RPMI7951 (cell line): ENCODE measurements at places on chromosomes 5 and 9.
A peak's percentile ranks its signal among the peaks of the same experiment; 100 is the strongest.

- DNase-seq, result peak; percentile 76
Measured at GRCh38 chr9:114621975-114622609, 11.0 kb downstream of the TMEM268 start.

- DNase-seq, result peak; percentile 71
Measured at GRCh38 chr9:91126761-91127445, 234.8 kb downstream of the AUH start.

DNA sequence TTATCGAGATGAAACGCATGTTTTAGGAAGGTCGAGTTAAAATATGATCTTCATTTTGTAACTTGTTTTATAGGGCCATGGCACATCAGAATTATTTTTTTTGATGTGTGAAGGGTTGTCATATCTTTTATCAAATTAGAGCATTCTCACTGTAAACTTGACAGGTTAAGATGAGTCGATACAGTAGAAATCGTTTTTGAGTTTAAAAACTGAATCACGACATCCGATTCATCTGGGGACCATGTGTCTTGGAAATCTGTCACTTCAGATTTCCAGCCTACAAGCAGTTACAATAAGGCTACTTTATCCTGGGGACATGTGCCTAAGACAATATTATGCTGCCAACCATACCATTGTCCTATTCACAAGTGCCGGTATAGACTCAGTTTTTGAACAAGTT lies 136.2 kb downstream of the ALDH1A1 start:
- no peak for DNase-seq

DNA sequence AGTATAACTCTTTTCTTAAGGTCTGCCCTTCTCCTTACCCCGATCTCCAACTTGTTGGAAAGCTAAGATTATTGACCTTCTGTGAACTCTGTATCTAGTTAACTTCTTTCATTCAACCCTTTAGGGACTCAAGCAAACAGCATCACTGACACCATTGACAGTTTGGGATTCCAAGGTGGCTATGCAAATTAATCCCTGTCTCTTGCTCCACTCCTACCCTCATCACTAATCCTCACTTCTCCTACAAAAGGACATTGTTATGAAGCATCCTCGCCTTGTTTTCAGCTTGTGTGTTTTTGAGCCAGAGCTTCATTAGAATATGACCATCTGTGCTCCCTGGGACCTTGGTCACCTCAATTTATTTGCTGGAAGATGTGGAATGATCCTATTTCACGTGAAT lies 337.9 kb downstream of the PDE4D start:
- no peak for DNase-seq

DNA sequence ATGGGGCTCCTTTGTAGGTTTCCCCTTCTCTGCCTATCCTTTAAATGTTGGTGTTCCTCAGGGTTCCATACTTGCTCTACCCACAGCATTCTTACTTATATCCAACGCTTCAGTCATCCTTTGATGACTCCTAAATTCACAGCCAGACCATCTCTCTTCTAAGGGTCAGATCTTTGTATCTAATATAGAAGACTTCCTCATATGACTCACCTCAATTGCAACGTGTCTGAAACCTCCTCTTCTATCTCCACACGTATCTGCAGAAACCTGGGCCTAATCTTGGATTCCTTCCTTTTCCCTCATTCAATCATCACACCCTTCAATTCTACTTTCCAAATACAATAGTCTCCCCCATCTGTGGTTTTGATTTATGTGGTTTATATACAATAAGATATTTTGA lies 68.3 kb downstream of the HMGCR start:
- no peak for DNase-seq

DNA sequence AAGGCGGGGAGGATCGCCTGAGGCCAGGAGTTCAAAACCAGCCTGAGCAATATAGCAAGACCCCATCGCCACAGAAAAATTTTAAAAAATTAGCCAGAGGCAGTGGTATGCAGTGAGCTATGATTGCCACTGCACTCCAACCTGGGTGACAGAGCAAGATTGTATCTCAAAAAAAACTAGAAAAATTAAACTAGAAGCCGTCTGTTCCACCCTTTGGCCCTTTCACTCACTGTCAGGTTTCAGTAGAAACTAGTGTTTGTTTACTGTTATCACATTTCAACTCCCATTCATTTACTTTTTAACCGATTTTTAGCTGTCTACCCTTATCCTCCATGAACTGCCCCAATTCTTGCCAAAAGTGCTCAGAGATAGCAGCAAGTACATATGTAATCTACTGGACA lies 8.3 kb downstream of the UGCG start:
- no peak for DNase-seq

GRCh38 chr9:84698323-84698722 lies 28.8 kb downstream of the NTRK2 start:
- DNase-seq, result no peak

DNA sequence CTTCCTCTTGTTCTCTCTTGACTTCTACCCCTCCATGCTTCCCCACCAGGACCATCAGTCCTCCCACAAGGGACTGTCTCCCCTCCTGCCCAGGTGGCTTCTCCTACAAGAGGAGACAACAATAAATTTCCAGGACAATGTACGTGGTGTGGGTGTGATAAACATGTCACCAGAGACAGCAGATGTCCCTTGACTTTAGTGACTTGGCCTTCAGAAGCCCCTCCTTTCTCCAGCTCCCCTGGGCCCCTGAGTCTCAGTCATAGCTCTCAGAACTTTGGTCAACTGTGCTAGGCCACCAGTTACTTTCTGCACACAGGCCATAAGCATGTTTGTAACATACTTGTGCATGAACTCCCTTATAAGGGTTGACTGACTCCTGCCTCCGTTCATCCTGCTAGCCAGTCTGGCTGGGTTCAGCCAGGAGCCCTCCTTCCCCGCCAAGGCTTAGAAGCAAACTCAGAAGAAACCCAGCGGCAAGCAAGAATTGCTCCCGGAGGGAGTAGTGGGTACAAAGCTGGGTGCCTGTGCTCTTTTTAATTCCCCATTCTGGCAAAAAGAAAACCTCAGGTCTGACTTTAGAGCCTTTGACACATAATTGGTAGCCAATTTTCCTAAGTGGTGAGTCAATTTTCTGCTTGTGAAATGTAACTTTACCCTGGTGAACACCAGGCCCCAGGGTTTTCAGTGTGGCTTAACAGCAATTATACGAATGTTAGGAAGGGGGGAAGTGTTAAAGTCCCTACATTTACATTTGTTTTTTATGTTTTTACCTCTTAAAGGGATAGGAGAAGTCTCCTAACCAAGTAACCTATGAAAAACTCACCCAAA lies 49.2 kb downstream of the EBF1 start:
- peak; percentile 23 for DNase-seq

DNA sequence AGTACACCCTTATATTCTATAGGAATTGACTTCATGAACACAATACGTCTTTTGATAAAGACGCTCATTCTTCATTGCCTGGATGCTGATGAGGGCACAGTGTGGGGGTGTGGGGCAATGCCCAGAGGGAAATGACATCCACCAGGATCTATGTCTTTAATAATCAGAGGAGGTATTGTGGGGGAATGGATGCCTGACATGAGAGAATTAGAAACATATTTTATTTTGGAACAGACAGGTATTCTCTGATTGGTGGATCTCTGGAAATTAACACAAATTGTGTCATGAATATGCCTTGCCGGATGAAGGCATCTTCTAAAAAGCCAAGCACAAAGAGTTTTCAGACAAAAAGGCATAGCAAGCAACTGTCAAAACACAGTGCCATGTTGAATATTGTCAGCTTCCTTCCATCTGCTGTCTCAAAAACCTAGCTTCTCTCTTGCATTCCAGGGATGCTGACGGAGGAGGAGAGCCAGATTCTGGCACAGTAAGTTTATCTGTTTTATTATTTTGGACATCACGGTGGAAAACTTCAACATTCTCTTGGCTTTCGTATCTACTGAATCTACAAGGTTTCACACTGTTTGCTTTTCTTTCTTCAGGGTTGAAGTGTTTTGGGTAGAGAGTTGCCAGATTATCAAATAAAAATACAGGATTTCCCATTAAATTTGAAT lies 3.9 kb upstream of the C5orf58 start:
- no peak for DNase-seq

DNA sequence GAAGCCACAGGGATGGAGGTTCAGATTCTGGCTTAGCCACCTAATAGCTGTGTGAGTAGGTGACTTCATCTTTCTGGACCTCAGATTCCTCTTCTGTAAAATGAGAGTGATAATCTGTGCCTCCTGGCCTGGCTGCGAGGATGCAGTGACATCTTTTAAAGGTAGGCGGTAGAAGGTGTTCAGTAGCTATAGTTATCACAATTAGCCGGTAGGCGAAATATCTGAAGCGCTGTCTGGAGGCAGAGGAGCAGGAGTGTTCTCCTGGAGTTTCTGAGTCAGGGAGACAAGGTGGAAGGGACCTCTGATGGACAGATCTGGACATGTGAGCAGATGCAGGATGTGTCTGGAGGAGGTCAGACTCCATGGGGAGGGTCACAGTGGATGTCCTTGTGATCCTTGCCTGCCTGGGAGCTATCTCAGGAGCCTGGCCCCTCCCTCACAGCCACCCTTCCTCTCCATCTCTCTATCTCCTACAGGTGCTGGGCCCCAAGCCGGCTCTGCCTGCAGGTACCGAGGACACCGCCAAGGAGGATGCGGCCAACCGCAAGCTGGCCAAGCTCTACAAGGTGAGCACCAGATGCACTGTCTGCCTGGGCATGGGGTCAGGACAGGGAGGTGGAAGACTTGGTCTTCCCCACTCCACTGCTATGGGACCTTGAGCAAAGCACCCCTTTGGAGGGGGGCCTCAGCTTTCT lies 45.6 kb downstream of the GSN start:
- DNase-seq, result no peak

GRCh38 chr5:147628058-147628895 lies 118.4 kb upstream of the DPYSL3 start:
- peak; percentile 61 for DNase-seq

GRCh38 chr5:136529081-136529480 lies 163.7 kb upstream of the TRPC7 start:
- no peak for DNase-seq

GRCh38 chr9:87853302-87853701 lies 29.4 kb upstream of the SPATA31E1 start:
- DNase-seq, result no peak

- no peak for DNase-seq
Measured at GRCh38 chr9:7336356-7337065, 463.1 kb downstream of the DMAC1 start.

DNA sequence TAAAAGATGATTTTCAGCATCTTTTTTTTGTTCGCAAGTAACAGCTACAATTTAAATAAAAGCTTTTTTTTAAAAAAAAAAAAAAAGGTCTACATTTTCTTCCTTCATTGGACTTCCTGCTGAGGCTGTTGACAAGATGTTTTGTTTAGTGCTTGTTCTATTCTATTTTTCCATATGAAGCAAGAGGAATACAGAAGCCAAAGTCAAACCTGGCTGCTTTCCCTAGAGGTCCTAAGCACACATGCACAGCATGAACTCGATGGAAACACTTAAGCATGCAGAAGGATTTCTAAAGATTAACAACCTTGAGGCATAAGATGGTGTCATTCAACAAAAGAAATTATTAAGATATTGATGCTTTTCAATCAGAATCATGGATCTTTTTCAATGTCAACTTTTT lies 105.1 kb downstream of the ADCY2 start:
- DNase-seq, result no peak

DNA sequence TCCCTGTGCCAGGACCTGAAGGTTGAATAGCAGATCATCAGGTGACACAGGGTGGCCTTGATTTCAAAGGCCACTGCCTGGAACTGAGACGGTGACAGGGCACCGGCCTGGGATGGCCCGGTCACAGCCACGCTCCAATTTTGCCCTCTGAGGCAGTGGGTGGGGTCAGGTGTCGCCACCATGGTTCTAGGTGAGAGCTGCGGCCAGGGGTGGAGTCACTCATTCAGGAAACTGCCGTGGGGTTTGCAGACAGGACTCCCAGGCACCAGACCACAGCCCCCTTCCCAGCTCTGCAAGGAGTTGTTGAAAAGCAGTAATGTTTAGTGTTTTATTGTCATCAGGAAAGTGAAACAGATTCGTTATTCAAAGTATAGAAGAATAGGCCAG lies 17.3 kb upstream of the RNU6ATAC start:
- DNase-seq, result no peak

DNA sequence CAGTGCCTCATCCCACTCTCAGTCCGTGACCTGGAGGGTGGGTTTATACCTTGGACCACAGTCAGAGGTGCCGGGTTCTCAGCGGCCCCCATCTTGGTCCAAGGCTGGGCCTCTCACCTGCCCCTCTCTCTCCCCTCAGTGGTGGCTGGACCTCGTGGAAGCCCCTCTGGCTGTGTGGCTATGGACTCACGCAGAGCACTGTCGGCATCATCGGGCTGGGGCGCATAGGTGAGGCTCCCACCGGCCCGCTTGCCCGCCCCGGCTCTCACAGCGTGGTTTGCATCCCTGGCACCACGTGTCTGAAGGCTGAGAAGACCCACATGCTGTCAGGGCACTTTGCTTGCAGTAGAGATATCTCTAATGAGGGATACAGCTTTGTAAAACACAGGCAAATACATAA lies 5.8 kb downstream of the GRHPR start:
- DNase-seq, result no peak

DNA sequence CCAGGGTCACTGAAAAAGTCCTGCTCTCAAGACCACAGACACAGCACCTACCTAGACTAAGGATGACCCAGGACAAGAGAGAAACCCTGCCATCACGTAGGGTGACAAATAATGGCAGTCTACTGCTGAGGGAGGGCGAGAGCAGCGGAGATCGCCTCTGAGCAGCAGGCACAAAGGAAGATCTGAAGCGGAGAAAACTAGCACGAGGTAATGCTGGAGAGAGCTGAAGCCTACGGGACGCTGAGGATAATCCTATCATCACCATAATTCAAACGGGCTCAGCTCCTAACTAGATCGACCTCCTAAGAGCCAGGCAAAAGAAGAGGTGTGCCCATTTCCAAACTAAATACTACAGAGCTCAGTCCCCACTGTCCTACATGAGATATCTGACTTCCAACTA lies 41.3 kb downstream of the FBXO10 start:
- DNase-seq, result no peak

DNA sequence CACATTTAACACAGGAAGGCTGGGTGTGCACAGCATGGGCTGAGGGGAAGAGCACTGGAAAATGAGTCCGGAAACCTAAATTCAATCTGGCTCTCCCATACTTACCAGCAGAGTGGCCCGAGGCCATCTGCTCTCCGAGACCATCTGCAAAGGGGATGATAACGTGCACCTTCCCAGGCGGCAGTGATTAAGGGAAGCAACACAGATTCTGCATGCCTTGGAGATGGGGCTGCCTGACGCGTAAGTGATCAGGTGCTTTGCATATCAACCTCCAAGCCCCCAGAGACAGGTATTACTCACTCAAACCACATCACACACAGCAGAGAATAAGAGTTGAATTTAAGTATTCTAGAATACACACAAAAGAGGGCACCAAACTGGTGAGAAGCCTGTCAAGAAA lies 9.1 kb downstream of the EPB41L4B start:
- DNase-seq, result no peak
